ENCODE measurements at places on chromosomes 3 and 15.

- DNase-seq = no peak
These were observed 106.6 kb downstream of the TOP2B start for GRCh38 chr3:25558121-25558520.

DNA sequence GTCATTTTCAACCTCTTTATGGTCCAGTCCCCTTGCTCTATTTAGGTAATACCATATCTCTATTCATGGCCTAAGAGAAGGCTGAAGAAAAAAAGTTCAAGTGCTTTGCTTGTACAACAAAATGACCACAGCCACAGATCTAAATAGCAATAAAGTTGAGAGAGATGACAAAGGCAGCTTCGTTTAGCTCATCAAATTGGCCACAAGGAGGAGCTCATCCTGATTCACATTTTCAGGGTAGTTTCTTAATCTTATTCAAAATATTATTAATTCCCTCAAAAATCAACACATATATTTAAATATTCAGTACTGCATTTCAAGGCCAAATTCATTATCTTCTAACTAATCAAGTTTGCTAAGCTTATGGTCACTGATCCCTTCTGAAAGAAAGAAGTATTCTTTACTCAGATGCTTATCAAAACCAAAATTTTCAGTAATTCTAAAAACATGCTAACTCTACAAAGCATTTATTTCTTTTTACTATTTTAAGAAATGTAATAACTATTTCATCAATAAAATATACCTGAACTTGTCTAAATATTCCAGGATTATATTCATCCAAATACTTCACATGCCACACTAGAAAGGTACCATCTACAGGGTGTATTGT lies 85.5 kb downstream of the DMXL2 start:
- no peak for DNase-seq

DNA sequence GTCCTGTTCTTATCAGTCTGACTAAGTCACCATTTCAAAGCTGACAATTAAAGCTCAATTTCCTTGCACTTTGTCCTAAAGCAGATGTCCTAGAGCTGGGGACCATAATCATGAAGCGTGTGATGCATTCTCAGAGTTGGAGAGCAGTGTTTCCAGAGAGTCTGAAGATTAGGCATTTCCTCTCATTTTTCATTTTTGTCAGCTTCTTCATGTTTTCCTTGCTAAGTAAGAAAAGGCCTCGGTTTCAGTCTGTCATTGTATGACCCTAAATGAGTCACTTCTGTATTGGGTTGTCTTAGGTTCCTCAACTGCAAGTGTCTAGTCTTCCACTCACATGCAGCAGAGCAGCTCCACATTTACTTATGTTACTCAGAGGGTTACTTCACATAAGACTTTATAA lies 257.2 kb upstream of the TPRG1 start:
- DNase-seq = no peak

DNA sequence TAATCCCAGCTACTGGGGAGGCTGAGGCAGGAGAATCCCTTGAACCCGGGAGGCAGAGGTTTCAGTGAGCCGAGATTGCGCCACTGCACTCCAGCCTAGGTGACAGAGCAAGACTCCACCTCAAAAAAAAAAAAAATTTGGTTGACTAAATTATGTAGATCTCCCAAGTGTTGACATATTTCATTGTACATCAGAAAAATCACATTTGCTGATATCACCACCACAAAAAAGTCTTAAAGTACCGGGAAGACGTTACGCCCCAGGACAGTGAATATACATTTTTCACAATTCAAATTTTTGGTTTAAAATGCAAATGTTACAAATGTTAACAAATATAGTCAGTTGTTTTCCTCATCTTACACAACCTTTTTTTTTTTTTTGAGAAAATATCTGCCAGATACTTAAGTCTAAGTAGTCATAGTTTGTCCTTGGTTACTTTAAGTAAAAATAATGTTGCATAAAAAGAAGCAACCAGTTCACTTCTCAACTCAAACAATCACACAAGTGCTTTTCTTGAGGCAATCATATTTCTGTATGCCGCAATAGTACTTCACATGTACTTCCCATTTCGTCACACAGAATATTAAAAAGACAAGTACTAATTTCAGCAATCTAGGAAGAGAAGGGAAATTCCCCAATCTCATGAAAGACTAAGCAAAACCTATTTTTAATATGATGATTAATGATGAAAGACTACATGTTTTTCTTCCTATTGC lies 41.0 kb upstream of the TCF12 start:
- DNase-seq = no peak

GRCh38 chr3:12461097-12461649 lies 23.1 kb upstream of the TSEN2 start:
- no peak for DNase-seq

DNA sequence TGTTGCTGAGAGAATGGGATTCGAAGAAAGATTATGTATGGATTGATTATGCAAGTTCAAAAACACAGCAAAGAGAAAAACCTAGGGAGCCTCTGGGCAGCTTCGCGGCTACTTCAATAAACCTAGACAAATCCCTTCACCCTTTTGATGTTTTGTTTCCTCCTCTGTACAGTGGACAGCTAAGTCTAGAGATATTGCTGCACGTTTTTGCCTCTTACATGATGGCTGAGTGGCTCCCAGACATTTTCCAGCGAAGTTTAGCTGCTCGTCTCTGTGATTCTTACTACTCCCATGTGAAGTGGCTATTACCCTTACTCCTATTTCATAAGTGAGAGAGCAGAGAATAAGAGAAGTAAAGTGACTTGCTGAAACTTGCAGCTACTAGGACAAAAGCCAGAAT lies 695.0 kb upstream of the GRM7 start:
- no peak for DNase-seq

DNA sequence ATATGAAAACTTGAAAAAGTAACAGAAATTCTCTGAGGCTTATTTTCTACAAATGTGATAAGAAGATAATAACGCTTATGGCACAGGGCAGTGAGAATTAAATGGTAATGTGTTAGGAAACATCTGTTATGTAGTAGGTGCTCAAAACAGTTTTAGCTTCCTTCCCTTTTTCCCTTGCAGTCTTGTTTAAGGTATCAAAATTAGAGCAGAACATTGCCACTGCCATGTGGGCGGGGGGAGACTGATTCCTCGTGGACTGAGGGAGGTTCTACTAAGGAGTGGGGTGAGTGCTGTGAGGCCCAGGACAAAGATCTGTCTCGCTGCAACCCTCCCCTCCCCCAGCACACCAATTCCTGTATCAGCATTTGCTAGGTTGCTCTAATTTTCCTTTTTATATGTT lies 702.4 kb downstream of the TUSC7 start:
- no peak for DNase-seq

GRCh38 chr3:160660902-160661301 lies 16.1 kb upstream of the ARL14 start:
- no peak for DNase-seq

- DNase-seq = no peak
These were observed 226.4 kb downstream of the SCAPER start for GRCh38 chr15:76678766-76679165.

GRCh38 chr3:66326340-66326739 lies 105.5 kb downstream of the SLC25A26 start:
- no peak for DNase-seq

DNA sequence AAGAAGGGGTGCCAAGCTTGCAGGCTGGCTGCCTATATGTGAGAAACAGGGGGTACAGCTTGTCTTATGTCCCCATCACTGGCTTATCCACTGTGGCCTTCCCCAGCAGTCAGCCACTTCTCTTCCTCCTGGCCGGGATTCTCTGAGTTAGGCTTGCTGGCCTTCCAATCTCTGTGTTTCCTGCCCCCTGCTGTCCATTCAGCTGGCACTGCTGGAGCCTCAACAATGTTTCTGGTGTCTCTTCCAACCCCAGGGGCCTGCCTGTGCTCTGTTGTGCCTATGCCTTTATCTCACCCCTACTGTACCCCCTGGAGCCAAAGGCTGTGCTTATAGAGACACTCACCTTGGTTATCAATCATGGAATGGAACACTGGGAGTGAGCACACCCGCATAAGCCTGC lies 36.5 kb downstream of the ANAPC13 start:
- DNase-seq = no peak

DNA sequence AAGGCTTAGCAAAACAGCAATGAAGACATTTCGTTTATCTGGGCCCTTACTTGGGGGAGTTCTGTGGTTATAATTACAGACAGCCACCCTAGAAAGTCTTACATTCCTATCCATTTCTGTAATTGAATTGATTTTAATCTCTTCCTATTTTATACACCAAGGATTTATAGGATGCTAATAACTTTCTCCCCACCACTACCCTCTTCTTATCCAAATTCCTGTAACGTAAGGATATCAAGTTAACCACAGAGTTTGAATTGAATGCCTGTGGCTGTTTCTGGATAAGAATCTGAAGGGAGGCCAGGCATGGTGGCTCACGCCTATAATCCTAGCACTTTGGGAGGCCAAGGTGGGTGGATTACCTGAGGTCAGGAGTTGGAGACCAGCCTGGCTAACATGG lies 78.6 kb downstream of the MLH1 start:
- no peak for DNase-seq

DNA sequence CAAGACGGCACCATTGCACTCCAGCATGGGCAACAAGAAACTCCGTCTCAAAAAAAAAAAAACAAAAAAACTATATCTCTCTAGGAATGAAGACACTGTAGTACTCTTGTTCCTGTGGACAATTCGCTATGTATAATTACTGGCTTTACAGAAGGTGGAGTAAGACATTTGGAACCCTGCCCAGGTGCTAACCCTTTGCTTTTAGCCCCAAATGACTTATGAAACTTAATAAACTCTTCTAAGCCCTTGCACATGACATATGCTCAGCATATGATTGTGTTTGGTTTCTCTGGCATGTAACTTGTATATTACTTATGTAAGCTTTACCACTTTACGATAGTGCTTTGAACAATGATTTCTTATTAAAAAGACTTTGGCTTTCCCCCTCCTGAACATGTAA lies 27.3 kb upstream of the PRTG start:
- DNase-seq = no peak

GRCh38 chr3:157982359-157982758 lies 123.9 kb downstream of the SHOX2 start:
- no peak for DNase-seq

- DNase-seq = no peak
These were observed 96.7 kb downstream of the LRTM1 start for GRCh38 chr3:54831112-54831511.

GRCh38 chr3:98699132-98699531 lies 64.0 kb upstream of the ST3GAL6 start:
- DNase-seq = no peak

DNA sequence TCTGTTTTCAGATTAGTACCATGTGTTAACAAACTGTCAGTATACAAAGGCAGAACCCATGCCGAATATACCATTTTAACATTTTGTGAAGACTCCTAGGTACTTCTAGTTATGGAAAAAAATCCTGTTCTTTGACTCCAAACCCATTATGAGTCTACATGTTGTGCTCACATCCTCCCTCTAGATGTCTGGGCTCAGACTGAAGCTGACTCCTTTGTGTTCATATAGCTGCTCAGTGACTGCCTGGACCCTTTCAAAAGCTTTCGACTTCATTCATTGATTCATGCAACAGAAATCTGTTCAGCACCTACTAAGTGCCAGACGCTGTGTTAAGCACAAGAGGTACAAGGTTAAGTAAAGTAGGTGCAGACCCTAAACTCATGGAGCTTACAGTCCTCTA lies 60.5 kb downstream of the MEGF11 start:
- DNase-seq = no peak

GRCh38 chr15:29538044-29538443 lies 268.4 kb upstream of the NSMCE3 start:
- DNase-seq = no peak
